Activated CD8-positive, alpha-beta memory T cell treated with anti-CD3 and anti-CD28 coated beads for 1 hour (primary cell): ENCODE measurements at places on chromosomes 11 and 22.

- DNase-seq: peak; percentile 39
Observed at GRCh38 chr11:119196833-119197483, 9.2 kb upstream of the CBL start.

DNA sequence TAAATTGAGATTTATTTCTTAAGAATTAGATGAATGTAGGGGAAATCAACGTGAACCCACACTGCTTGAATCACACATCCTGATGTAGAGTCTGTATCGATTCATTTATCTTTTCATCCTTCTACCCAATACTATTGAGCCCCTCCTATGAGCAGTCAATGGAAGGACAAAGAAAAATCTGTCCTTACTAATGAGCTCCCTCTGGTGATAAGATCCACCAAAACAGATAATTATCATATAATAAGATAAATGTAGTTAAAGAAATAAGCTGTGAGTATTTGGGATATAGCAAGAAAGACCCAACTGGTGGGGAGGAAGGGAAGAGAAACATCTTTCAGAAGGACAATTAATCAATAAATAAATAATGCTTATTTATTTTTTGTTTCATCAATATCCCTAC, 385.1 kb upstream of the CCDC90B start:
- DNase-seq: no peak

DNA sequence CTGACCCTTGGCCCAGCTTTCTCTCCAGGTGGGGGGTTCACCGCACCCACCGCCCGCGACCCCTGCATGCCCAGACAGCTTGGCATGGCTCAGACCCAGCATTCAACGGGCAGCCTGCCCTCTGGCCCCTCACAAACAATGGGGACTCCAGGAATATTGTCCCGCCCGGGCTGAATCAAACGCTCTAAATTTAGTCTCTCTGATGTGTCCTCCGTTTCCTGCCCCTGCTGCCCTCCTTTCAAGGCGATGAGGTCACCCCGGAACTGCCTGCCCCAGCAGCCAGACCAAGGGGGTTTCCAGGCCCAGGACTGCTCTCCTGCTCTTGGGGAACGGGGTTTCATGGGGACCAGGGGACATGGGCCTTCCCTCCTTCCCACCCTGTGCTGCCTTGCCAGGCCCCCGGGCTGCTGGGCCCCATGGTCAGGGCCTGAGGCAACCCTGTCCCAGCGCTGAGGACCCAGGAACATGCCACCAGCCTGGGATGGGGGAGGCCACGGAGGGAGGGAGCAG, 10.1 kb upstream of the PDGFB start:
- no peak for DNase-seq

GRCh38 chr11:129787532-129788155, 28.0 kb upstream of the TMEM45B start:
- no peak for DNase-seq

DNA sequence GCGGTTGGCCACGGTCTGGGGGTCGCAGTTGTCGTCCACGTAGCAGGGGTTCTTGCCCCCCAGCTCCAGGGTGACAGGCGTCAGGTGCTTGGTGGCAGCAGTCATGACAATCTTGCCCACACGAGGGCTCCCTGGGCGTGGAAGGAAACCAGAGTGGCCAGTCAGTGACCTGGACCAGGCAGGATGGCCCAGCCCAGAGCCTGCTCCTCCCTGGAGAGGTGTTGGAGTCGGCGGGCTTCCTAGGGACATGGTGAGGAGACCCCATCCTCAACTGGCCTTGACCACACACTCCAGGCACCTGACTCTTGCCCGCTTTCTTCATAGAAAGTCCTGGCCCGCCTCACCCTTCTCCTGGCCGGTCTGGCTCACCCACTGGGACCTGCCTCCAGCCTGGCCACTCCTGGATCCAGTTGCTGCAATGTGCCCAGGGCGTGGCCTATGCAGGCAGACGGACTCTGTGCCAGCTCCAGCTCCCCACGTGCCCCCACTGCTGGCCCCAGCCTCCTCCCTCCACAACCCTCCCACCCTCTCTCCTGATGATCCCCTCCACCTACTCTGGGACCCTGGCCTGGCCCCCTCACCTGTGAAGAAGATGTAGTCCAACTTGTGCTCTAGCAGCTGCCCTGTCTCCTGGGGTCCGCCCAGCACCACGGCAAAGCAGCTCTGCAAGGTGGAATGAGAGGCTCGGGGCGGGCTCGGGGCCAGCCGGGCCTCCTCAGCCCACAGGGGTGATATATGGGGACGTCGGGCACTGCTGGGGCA, 8.7 kb downstream of the ALDH3B2 start:
- no peak for DNase-seq

DNA sequence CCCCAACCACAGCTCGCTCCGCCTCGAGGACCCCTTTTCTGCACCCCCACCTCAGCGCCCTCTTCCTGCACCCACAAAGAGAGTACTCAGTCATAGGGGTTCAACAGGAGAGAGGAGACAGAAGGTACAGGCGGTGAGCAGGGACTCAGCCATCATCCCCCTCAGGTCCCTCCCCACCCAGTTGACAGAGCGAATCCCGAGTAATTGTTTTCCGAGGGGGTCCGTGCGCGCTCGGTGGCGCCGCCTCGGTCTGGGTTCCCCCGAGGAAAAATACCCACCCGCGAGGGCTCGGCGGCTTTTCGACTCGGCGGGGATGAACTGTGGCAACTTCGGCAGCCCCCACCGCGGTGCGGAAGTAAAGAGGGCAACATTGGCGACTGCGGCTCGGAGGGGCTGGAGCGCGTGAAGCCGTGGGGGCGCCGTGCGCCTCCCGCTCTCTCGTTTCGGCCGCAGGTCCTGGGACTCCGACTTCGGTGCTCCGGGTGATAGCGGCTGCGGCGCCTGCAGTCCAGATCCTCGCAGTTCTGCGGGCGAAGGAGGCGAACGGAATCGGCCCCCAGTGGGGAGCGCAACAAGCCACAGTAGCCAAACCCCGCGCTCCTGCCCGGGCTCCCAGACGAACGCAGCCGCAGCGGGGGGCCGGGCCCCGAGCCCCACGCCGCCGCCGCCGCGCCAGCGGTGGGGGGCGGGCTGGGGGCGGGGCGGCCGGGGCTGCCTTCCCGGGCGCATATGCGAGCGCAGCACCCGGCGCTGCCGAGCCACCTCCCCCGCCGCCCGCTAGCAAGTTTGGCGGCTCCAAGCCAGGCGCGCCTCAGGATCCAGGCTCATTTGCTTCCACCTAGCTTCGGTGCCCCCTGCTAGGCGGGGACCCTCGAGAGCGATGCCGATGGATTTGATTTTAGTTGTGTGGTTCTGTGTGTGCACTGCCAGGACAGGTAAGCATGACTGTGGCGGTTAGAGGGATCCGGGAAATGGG, at the start of gene NELL1:
Gene NELL1 (plus strand): TSS at position 743 of the 976 bp plus-strand sequence.
- no peak for DNase-seq

- no peak for DNase-seq
Observed at GRCh38 chr11:107562647-107563208, 2.8 kb downstream of the ALKBH8 start.

- DNase-seq: no peak
Observed at GRCh38 chr11:89490981-89491690, at the start of gene NOX4. TSS of gene NOX4 (minus strand) at chr11:89491375. CDS start at chr11:89491246, 129 bp downstream.

GRCh38 chr22:49550141-49550430, 277.6 kb downstream of the BRD1 start:
- DNase-seq: no peak

GRCh38 chr11:59573216-59573615, 42.4 kb downstream of the OSBP start:
- no peak for DNase-seq

DNA sequence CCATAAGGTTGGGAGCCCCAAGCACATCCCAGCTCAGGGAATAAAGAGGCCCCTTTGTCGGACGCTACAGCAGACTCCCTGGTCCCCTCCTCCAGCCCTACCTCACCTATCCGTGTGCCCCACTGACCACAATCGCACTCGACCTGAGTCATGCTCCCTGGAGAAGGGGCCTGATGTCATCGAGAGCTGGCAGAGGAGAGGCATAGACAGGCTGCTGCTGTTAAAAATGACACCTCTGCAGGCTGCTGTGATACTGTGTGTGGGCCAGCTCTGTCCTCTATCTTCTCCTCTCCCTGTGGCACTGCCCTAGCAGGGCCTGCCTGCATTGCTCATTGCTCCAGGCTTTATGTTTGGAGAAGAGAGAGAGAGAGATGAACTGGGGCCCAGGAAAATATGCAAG, 123.4 kb upstream of the SYT13 start:
- DNase-seq: no peak

DNA sequence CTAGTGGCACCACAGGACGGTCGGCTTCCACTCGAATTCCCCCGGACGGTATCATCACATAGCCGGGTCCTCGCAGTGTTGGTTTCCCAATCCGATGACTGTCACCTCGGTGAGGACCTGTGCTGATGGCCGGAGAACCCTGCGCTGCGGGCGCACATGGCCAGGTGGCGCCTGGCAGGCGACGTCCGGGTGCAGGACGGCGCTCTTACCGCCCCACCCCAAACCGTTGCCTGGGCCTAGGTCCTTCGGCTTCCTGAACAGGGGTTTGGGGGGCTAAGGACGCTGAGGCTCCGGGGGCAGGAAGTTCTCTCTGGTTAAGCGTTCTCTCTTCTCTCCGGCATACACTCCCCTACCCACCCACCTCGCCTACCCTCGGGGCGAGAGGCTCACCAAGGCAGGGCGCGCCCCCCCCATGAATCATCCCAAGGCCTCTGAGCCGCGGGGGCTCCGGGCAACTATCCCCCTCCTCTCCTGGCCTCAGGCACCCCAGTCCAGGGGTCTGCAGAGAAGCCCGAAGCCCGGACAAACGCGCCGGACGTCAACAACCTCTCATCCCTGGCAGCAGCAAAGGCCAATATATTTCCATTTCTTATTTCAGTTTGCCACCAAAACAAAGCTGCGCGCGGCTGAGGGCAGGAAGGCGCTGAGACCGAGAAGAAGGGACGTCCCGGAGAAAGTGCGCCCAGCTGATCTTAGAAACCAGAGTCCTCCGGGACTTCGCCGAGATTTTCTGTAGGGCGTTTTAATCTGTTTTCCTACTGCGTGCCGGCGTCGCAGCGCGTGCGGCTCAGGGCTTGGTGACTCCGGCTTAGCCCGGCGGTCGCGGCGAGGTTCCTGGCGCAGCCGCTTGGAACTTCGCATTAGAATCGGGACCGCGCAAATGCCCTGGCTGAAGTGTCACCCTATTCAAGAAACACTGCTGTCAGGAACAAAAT, 5.6 kb downstream of the ALX4 start:
- DNase-seq: no peak

- no peak for DNase-seq
Observed at GRCh38 chr22:16959345-16959930, 48.6 kb downstream of the GAB4 start.

- no peak for DNase-seq
Observed at GRCh38 chr11:69828276-69828970, 9.2 kb upstream of the FGF3 start.

GRCh38 chr11:22304337-22304961, 33.7 kb upstream of the SLC17A6 start:
- DNase-seq: no peak

DNA sequence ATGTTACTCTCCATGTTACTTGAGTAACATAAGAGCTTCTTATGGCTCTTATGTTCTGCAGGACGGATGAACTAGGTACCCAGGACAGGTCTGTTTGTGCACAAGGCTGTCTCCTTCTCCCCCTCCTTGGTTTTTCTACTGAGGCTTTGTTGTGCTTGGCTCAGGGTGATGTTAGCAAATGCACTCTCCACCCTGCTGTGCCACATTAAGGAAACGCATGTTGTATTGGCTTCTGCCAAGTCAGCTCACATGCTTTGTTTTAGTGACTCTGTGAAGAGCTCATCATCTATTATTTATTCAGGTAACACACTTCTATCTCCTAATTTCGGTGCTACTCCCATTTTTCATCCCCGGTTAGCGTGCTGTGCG, 108.3 kb downstream of the PTPRJ start:
- DNase-seq: no peak
